ENCODE measurements at places on chromosomes 12 and 14. TPM values are rescaled to one million over a fixed set of nuclear protein-coding genes. Genes with fewer than 3 reads are reported as not detected.

The DAZAP2 gene
- 51.0 TPM for total RNA-seq

The C3AR1 gene
- total RNA-seq: 9.6 TPM

The MIP gene
- 2.9 TPM for total RNA-seq

The ALDH1L2 gene
- 20.0 TPM for total RNA-seq

The CCDC177 gene
- total RNA-seq: 0.72 TPM

The SLC25A47 gene
- not detected for total RNA-seq

The NOS1 gene
- 1.9 TPM for total RNA-seq

The KLRK1 gene
- total RNA-seq: 1.2 TPM

- no peak for DNase-seq
Measured at GRCh38 chr12:116714175-116714574, 23.7 kb downstream of the SPRING1 start.

DNA sequence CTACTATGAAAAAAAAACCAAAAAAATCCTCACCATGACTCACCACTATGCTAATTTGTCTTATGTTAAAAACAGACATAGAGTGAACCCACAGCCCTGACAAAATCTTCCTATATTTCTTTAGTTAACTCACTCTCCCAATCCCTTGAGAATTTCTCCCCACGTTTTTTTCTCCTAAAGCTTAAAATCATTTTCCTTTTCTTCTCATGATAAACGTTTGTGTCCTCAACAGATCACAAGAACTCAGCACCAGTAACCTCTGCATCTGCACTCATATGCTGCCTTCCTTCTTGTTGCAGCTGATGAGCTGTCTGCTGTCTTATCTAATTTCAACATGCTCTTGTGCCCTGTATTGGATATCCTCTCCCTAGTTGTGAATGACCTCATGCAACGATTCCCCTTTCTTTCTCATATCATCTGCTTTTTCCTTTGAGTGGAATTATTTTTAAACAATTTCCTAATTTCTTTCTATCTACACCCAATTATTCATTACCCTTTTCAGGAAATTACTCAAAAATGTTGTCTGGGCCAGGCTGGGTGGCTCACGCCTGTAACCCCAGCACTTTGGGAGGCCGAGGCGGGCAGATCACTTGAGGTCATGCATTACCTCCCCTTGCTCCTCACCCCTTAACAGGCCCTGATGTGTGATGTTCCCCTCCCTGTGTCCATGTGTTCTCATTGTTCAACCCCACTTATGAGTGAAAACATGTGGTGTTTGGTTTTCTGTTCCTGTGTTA, 427.5 kb upstream of the MGAT4C start:
- peak; percentile 9 for DNase-seq

- DNase-seq: no peak
Measured at GRCh38 chr14:42123526-42123925, 516.9 kb downstream of the LRFN5 start.

- no peak for DNase-seq
Measured at GRCh38 chr14:33347796-33348195, 409.1 kb downstream of the NPAS3 start.

- DNase-seq: no peak
Measured at GRCh38 chr14:68908803-68909202, 70.3 kb downstream of the ACTN1 start.

GRCh38 chr14:60893911-60894310, 87.0 kb downstream of the TRMT5 start:
- DNase-seq: no peak

- no peak for DNase-seq
Measured at GRCh38 chr12:50198829-50199228, 31.7 kb upstream of the CERS5 start.

DNA sequence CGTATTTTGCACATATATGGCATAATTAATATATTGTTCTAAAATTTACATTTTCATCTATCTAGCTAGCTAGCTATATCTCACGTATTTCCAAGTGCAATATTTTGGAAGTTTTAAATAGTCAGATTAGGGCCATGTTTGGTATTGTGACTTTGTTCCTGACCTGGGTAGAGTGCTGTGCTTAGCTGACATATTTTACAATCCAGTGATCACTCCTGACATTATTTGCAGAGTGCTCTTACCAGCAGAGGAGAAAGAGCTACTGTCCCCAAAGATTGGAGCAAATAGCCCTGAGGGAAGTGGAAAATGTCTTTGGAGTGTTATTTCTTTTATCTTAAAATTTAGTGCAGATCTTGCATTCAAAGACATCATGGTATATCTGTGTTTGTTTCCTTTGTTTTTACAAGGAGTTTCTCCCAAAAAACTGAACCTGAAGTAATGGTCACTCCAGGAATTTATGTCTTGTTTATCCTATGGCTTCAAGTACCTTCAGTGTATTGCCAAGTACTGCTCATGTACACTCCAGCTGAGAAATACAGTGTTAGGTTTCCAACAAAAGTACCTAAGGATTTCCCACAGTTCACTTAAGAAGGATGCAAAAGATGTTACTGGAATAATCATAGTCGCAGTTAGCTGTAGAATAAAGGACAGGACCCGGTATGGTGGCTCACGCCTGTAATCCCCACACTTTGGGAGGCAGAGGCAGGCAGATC, 49.4 kb upstream of the PSMA6 start:
- DNase-seq: no peak

- peak; percentile 57 for DNase-seq
Measured at GRCh38 chr14:25150934-25151790, 101.2 kb upstream of the STXBP6 start.

DNA sequence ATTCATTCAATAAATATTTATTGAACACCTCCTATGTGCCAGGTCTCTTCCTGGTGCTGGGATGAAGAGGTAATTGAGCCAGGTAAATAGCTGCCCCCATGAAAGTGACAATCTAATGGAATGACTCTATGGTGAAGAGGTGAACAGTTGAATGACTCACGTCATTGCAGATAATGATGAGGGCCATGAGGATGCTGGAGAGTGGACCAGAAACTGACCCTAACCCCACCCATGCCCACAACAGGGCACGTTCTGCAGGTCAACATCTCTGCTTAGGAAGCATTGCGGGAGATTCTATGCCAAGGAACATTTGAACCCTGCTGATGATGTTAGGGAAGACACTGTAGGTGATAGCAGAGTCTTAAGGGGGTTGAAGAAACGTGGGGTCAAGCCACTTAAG, 788.9 kb upstream of the TBX3 start:
- no peak for DNase-seq

- DNase-seq: peak; percentile 77
Measured at GRCh38 chr14:21575661-21576060, 4.2 kb downstream of the OR10G3 start.

DNA sequence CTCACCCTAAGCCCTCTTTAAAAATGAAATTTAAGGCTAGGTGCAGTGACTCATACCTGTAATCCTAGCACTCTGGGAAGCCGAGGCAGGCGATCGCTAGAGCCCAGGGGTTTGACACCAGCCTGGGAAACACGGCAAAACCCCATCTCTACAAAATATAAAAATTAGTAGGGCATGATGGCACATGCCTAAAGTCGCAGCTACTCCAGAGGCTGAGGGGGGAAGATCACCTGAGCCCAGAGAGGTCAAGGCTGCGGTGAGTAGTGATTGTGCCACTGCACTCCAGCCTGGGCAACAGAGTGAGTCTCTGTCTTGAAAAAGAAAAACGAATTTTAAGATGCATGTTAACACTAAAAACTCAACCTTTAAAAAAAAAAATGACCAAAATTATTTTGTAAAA, 12.7 kb downstream of the GNPNAT1 start:
- no peak for DNase-seq

DNA sequence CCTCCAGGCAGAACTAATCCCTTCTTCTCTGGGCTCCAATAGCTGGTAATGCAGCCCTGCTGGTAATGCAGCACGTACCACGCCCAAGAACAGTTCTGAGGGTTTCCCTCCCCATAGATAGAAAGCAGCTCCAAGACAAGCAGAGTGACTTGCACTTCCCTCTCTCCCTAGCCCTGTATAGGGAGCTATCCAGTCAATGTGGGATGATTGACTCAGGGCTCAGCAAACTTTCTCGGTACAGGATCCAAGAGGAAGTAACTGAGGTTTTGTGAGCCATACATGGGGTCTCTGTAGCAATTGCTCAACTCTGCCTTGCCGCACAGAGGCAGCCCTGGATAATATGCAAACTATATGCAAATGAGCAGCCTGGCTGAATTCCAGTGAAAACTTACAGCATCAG, 15.5 kb upstream of the FKBP4 start:
- no peak for DNase-seq

- no peak for DNase-seq
Measured at GRCh38 chr12:30067146-30067545, 283.4 kb upstream of the TMTC1 start.

DNA sequence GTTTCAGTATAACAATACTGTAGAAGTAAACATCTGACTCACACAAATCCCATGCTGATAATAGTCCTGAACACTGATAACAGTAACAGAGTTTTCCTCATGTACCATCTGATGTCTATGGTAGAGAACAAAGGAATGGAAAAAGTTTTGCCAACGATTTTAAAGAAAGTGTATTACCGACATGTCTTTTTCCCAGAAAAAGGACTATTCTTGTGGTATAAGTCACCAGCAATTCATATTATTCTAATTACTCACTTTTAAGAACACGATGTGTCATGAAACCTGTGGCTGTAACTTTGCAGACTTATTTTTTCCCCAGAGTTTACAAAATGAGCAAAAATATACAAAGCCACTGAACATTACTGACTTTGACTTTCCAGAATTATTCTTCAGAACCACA, 40.1 kb upstream of the DCN start:
- no peak for DNase-seq

DNA sequence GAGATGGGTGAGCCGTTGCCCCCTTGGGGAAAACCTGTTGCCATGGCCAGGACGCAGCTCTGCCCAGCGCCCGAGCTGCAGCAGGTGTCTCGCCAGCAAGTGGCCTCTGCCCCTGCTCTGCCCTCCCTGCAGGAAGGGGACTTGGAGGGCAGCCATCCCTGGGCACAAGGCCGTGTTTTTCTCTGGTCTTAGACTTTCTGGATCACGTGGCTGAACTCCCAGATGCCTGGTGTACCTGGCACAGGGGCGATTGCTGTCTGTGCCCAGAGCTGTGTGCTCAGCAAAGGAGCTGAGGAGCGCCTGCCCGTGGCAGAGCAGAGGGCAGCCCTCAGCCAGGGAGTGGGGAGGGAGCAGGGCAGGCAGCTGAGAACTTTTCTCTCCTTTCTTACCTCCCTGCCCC, 38.0 kb downstream of the TMEM63C start:
- no peak for DNase-seq

DNA sequence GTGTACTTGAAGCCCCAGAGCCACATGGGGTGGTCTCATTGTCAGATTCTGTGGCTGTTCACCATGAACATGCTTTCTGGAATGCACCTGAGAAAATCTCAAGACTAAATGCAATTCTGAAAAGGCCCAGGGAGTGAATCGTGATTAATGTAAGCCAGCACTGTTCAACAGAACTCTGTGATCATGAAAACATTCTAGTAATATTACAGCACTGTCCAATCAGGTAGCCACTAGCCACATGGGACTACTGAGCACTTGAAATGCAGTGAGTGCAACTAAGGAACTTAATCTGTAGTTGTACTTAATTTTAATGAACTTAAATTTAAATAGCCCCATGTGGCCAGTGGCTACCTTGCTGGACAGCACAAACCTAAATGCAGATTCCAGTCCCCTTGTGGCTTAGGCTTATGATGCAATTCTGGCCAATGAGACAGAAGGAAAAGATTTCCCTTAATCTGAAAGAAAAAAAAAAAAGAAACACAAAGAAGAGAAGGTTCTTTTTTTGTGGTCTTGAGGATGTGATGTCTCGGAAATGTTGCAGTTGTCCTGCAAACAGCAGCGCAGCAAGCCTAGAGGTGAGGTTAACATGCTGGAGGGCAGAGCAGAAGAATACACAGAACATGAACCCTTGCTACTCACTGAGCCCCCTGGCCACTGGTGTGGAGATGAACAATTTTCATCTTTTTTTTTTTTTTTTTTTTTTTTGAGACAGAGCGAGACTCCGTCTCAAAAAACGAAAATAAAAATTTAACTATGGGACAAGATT, 48.2 kb downstream of the SPPL3 start:
- DNase-seq: no peak

- DNase-seq: peak; percentile 87
Measured at GRCh38 chr14:22386924-22387775, 201.9 kb downstream of the DAD1 start.

DNA sequence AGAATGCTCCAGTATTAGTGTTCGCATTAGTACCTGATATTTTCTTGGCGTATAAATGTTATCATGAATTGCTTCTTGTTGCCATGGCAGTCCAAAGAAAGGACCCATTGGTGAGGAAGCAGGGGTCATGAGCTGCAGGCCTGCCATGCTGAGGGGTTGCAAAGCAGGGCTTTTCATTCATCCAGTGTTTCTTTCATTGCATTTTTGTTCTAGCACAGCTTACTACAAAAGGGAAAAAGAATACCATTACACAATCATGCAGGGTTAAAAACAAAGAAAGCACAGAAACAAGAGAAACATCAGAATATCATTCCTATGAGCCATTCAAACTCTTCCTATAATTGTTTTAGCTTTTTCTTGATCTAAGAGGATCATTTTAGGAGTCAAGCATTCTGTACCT, 24.0 kb downstream of the DICER1 start:
- no peak for DNase-seq

DNA sequence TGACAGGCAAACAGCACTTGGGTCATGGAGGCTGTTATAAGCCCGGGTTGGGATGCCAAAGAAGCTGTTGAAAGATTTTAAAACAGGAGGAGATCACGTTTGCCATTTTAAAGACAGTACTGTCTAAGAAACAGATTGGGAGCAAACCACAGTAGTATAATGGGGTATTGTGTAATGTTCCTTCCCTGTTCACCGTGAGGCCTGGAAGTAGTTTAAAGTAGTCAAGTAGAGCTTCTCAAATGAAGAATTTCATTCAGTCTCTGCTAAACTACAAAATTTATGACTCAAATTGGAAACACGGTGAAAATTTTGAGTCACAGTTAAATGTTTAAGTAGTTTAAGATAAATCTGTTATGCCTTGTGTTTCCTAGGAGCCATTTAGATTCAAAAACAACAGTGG, 35.8 kb downstream of the ATP2A2 start:
- DNase-seq: peak; percentile 26

DNA sequence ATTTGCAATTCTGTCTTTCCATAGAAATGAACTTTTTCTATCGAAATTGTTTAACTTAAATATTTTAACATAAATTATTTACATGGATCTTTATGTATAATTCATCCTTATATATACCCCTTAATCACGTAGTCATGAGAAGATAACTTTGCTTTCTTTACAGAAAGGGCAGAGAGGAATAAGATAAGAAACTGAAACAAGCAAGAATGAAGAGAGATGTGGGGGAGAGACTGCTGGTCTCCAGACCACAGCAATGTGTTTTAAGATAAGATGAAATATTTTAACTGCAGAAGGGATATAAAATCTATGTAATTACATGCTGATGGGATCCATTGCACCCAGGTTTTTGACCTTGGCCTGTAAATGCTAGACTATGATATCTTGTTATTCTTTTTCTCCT, 34.7 kb upstream of the DNM1L start:
- peak; percentile 52 for DNase-seq

DNA sequence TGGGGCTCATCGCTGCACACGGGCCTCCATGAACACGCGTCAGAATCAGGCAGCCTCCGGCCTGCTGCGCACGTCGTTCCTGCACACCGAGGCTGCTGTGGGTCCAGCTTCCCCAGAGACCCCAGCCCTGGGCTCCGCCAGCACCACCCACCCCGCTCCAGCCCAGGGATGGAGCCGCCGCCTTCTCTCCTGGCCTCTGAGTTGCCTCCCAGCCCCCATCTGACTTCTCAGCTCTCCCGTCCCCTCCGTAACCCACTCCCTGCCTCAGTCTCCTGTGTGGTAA, 253.9 kb upstream of the SFSWAP start:
- DNase-seq: no peak

Measured in umbilical cord (tissue), 2 donors.